ENCODE measurements at places on chromosomes 6 and 20. TPM values are rescaled to one million over a fixed set of nuclear protein-coding genes. Genes with fewer than 3 reads are reported as not detected.

Gene MAP7
- 49.5 TPM for polyA plus RNA-seq

Gene FRMD1
- polyA plus RNA-seq, result not detected

Gene C6orf58
- not detected for polyA plus RNA-seq

Gene LY6G6F
- polyA plus RNA-seq, result not detected

Gene STMN3
- polyA plus RNA-seq, result 3.8 TPM

Gene ABHD16A
- 16.2 TPM for polyA plus RNA-seq

Gene KHDRBS2
- not detected for polyA plus RNA-seq

Gene FRK
- 2.2 TPM for polyA plus RNA-seq

Gene PPIL6
- 2.0 TPM for polyA plus RNA-seq

Gene CRISP2
- not detected for polyA plus RNA-seq

Gene GRM1
- polyA plus RNA-seq, result 0.05 TPM

Gene MEP1A
- not detected for polyA plus RNA-seq

Gene FAM217A
- not detected for polyA plus RNA-seq

Gene PLN
- polyA plus RNA-seq, result not detected

Gene ZNF311
- polyA plus RNA-seq, result 0.29 TPM

Gene TREML1
- polyA plus RNA-seq, result not detected

Gene TOMM6
- 254 TPM for polyA plus RNA-seq

Gene ARMC2
- polyA plus RNA-seq, result 2.1 TPM

Gene BMP7
- 0.22 TPM for polyA plus RNA-seq

Gene NFKBIE
- polyA plus RNA-seq, result 5.6 TPM

Gene TPMT
- polyA plus RNA-seq, result 11.0 TPM
